Activated CD4-positive, alpha-beta T cell treated with anti-CD3 and anti-CD28 coated beads for 48 hours (primary cell): ENCODE measurements at places on chromosomes 7 and 10.

DNA sequence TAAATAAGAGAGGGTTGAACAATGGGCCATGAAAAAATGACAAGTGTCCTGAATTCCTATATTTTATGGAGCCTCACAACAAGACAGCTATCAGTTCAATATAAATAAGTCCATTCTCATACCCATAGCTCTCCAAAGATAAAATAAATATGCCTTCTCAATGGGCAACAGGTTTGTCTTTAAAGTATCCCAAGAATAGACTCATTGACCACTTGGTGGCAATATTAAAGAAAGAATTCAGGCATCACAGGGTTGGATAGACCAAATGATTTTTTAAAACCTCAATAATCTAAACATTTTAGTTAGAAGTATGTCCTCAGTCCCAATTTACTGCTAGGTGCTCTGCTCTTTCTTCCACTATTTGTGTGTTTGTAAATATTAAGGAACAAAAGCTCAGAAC, 165.1 kb upstream of the WNT16 start:
- DNase-seq, result no peak

DNA sequence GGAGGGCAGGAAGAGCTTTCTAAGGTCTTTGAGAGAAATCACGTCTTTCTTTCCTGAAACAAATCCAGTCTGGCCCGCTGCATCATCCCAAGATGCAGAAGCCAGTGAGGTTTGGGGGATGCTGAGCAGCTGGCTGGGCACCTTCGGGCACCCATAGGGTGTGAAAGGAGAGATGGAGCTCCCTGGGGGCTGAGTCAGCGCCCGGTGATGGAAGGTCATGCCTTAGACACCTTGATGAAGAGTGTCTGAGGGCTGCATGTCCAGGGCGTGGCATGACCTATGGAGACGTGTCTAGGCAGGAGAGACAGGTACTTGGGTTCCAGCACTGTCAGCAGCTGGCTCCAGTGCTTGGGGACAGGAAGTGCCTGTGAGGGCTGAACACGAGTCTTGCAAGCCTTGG, 88.3 kb downstream of the GOLGA7B start:
- no peak for DNase-seq

GRCh38 chr10:46031648-46032532, 1.5 kb upstream of the NCOA4 start:
- DNase-seq, result no peak

DNA sequence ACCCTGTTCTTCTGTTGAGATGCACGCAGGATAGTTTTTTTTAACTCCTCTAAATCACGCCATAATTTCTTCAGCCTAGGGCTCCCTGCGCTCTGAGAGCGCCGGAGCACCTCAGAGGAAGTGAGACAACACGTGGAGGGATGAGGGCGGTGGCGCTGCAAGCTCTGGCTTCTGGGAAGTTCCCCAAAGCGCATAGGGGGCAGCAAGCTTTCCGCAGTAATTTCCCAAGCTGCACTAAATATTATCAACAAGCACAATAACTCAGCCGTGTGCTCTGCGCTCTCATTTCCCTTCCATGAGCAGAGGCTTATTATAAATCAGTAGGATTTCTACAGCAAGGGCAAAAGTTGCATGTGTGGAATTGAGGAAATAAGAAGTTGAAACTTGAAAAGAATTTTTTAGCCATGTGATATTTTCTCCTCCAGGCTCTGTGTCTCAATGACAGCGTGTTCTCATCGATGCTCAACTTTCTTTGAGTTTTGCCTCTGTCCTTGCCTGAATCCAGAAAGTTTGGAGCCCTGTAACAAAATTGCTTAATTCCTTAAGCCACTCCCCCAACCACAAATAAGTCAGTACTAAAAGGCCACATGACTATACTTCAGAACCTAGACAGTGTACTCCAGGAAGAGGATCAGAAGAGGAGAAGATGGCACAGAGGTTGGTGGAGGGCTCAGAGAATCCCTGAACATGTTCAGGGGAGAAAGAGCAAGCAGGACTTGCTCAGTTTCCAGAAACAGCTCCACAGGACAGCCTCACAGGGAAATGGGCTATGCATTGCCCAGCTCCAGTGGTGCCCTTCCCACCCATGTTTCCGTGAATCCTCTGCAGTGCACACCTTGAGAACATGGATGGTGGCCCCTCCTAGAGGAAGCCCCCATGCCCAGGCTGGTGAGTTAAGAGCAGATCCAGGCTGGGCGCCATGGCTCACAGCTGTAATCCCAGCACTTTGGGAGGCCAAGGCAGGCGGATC, 221.5 kb upstream of the GHITM start:
- DNase-seq, result peak; percentile 15

- no peak for DNase-seq
Observed at GRCh38 chr7:37193087-37193774, 255.4 kb downstream of the ELMO1 start.

DNA sequence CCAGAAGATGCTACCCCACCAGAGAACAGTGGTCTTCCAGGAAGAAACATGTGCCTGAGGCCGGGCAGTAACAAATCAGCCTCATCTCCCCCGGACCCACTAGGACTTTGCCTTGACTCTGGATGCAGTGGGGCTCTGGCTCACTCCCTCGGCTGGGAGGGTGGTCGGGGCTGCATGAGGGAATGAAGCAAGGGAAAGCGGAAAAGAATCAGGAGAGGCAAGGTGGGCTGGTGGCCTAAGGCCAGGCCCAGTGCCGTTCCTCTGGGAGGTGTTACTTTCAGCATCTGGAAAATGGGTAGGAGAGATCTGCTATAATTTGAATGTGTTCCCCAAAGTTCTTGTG, 51.8 kb downstream of the CLEC2L start:
- DNase-seq, result no peak

DNA sequence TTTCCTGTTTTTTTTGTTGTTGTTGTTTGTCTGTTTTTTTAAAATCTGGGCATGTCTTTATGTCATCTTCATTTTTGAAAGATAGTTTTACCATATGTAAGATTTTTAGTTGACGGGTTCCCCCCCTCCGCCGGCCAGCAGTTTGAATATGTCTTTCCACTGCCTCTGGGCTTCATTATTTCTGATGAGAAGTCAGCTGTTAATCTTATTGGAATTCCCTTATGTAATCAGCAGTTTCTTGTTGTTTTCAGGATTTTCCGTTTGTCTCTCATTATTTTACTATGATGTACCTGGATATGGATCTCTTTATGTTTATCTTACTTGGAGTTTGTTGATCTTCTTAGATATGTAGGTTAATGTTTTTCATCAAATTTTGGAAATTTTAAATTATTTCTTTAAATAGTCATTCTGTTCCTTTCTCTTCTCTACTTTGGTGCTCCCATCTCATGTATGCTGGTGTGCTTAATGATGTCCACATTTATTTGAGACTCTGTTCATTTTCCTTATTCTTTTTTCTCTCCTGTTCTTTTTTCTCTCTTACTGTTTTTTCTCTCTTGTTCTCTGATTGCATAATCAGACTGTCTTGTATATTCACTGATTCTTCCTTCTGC, 9.7 kb downstream of the EXOC6 start:
- no peak for DNase-seq

DNA sequence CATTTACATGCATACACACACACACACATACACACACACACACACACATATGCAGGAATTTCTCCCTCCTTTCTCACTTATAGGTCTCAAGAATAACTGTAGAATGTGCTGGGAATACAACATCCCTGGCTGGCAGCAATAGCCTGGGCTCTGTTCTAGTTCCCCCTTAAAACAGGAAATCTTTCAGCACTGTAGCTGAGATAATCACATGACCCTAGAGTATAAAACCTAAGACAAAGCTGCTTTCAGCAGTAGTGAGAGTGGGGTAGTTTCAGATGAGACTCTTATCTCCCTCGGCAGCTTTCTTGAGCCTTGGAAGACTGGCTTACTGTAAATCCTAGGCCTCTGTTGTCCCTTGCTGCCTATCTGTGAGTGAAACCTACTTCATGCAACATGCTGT, 137.4 kb upstream of the AKR1E2 start:
- DNase-seq, result no peak

GRCh38 chr10:46286991-46287693, at the start of gene ANTXRL:
Gene ANTXRL, plus strand, starts transcription at chr10:46286997. Its CDS starts 266 bp downstream, at chr10:46287263.
- DNase-seq, result no peak

DNA sequence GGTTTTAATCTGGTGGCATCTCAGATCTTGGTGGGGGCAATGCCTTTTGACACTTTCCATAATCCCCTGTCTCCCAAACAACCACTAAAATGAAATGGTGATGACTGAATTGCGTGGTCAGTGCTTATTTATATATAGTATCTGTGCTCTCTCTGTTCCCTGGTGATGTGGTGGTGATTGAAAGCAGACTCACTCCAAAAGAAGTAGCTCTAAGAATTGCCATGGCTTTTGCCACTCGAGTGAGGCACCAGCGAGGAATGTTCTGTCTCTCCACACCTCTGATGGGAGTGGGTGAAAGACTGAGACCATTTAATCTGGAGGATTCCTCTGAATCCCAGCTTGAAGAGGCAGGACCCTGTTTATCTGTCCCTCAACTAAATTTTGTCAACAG, 2.8 kb downstream of the DUSP5 start:
- no peak for DNase-seq

DNA sequence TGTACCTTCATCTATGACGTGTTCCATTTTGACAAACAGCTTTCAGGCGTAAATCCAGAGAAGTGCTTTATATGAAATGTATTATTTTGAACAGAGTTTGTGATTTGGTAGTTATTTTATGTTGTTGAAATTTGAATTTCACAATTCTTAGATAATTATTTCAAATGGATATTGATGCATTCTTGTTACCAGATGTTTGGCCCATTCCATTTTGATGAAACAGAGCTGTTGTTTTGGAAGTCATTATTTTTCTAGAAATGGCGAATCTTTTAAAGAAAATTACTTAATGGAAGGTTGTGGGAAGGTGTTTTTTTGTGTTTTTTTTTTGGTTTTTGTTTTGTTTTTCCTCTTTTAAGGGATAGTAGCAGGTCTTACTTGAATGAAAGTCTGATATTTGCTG, 2.4 kb downstream of the OTUD1 start:
- DNase-seq, result no peak
